Cortex of kidney (tissue), 1 donor: ENCODE measurements at places on chromosomes 2 and 18.

GRCh38 chr2:127485051-127485693 is 41.1 kb downstream of the IWS1 start:
- DNase-seq, result no peak

DNA sequence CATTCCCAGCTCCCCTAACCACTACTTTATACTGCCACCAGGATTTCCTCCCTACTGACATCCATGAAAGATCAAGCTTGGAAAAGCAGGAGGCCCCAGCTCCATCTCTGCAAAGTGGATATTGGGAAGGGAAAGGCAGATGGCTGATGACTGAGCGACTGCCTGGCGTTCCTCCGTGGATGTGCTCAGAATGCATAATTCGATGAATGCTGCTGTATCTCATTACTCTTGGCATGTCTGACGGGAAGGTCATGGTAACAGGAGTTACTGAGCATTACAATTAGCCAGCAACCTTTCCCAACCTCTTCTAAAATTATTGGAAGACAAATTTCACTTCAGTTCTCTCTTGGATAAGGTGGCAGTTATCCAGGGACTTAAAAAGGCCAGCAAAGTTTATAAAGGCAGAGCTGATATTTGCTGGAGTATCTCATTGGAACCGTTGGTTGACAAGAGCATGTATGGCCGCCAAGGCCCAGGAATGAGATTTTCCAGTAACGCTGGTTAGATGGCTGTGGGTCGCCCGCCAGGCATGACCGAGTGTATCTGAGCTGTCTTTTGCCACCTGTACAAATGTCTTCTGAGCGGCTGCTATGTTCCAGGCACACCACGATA is 34.5 kb downstream of the KCNE4 start:
- no peak for DNase-seq

GRCh38 chr2:80437959-80438358 is 133.4 kb upstream of the LRRTM1 start:
- no peak for DNase-seq

DNA sequence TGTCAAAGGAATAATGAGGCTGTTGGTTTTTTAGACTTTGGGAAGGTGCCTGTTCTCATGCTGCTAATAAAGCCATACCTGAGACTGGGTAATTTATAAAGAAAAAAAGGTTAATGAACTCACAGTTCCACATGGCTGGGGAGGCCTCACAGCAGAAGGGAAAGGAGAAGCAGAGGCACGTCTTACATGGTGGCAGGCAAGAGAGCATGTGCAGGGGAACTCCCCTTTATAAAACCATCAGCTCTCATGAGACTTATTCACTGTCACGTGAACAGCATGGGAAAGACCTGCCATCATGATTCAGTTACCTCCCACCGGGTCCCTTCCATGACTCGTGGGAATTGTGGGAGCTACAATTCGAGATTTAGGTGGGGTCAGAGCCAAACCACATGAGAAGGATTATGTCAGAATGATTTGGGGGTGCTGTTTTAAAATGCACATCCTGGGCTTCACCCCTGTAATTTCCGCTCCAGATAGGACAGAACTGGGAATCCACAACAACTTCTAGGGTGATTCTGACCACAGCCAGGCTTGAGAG is 37.8 kb downstream of the TCF7L1 start:
- DNase-seq, result no peak

- no peak for DNase-seq
Observed at GRCh38 chr2:239028253-239028619, 180.4 kb downstream of the TWIST2 start.

GRCh38 chr2:47631792-47632398 is 151.1 kb upstream of the MSH6 start:
- DNase-seq, result no peak

- no peak for DNase-seq
Observed at GRCh38 chr2:176493909-176494308, 224.7 kb downstream of the MTX2 start.

- DNase-seq, result no peak
Observed at GRCh38 chr2:127700527-127701192, 637 bp upstream of the SFT2D3 start.

DNA sequence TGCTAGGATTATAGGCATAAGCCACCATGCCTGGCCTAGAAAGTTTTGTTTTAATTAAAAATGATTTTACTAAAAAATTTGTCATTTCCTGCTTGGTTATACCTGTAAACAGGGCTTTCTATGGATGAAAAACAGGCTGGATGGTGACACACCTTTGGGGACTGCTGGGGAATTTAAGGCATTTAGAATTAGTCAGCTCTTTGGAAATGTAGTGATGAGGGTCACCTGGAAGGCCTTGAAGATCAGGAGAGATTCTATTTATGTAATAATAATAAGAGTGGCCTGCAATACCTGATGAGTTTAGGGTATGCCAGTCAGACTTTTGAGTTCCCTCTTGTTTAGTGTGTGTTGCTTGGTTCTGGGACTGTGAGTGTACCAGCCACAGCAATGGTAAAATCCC is 51.1 kb downstream of the RALBP1 start:
- no peak for DNase-seq

DNA sequence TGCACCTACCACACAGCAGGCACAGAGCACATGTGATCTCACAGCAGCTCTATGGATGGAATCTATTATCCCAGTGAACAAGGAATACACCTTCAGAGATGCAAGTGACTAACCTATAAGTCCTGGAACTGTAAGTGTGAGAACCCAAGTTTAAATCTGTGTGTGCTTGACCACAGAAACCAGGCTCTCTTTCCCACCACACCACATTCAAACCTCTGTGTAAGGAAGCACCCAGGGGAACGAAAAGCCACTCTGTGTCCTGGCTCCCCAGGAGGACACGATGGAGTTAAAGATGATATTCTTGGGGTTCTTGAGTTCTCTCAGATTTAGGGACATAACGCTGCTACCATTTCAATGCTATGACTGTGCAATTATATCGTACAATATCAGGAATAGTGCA is 38.9 kb downstream of the TTR start:
- DNase-seq, result no peak

DNA sequence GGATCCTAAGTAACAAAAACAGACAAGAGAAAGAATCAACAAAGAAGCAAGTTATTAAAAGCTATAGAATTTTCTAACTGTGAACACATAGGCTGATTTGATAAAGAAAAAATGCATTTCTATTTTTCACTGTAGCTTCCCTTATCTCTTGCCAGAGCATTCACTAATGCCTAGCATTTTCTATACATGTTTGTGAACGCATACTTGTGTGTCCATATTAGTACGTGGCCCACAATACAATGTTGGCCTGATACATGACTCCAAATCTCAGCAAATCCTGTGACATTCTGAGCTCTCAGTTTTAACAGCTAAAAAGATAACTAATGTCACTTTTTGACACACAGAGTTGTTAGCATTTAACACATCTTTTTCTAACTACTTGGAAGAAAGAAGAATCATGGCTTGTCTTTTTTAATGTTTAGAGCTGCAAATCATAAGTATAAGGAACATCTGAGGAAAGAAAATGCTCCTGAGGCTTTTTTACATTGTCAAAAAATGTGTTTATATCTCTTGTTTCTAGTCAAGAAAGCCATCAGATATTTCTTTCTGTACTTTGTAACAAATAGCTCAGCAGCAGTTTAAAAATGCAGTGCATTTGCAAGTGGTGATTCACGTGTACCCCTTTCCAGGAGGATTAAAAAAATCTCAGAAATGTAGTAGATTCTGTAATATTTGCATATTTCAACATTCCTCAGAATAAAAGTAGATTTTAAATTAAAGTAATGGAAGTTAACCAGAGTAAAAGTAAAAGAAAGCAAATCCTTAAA is 1646.8 kb upstream of the TMEFF2 start:
- no peak for DNase-seq

DNA sequence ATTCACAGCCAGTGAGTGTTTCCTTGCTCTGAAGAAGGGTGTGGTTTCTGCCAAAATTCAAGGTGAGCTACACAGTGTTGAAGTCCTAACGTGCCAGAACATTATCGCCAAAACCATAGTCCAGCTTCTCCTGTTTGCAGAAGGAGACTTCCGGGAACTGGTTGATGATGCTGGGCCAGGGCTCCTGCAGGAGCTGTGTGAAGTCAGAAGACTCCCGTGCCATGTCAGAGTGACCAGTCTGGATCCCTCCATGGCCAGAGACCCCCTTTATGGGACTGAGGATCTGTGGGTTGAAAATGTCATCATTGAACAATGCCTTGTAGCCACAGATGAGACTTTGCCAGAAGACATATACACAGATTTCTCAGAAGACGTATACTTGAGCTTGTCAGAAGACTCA is 96.0 kb upstream of the RAB12 start:
- no peak for DNase-seq

GRCh38 chr2:87403893-87404175 is 344.1 kb upstream of the PLGLB2 start:
- DNase-seq, result no peak

DNA sequence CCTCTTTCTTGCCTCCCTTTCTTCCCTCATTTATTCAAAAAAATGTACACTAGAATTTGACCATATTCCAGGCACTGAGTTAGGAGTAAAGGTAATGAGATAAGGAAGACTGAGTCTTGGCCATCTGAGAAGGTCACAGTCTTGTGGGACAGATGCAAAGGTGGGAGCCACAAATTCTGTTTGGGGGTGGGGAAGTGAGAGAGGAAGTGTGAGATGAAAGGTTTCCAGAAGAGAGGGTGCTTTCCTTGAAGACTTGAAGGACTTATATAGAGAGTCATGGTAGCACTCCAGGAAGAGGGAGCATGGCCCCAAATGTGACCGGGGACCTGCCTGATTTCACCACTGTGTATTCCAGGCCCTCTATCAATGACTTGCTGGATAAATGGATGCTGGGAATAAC is 320.6 kb downstream of the LPIN1 start:
- DNase-seq, result no peak

GRCh38 chr2:109125593-109126500 is 3.2 kb upstream of the SH3RF3 start:
- DNase-seq, result no peak
